ENCODE measurements at places on chromosomes 5 and 9. TPM values are rescaled to one million over a fixed set of nuclear protein-coding genes. Genes with fewer than 3 reads are reported as not detected.
A peak's percentile ranks its signal among the peaks of the same experiment; 100 is the strongest.

DNA sequence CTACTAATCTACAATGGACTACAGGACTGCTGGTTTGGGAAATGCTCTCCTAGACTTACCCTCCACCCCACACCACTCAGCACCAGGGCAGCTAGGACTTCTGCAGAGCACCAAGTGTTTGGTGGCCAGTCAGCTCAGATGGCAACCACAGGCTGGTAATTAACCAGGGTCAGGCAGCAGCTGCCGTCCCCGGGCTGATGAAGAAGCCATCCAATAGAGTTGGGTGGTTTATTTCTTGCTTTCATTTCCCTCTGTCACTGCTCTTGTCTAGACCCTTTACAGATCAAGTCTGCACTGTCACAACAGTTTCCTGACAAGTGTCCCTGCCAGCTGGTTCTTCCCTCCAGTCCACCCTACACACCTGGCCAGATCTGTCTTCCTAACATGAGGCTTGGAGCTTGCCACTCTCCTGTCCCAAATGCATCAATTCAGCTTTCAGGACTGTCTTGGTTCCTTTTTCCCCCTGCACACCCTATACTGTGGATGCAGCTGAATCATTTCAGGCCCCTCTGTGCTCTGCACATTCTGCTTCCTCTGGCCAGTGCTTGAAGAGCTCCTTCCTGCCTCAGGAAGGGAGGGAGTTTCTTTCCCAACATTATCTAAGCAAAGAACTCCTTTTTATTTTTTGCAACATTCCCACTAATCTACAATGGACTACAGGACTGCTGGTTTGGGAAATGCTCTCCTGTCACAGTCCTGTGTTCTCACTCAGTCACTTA lies 30.2 kb upstream of the HSPA9 start:
- peaks cover 6% of the 10 kb centered on the region for H3K4me1 ChIP-seq
- no peak overlapping the region for H3K27ac ChIP-seq
- H3K36me3 ChIP-seq = no peaks in the 10 kb centered on the region

DNA sequence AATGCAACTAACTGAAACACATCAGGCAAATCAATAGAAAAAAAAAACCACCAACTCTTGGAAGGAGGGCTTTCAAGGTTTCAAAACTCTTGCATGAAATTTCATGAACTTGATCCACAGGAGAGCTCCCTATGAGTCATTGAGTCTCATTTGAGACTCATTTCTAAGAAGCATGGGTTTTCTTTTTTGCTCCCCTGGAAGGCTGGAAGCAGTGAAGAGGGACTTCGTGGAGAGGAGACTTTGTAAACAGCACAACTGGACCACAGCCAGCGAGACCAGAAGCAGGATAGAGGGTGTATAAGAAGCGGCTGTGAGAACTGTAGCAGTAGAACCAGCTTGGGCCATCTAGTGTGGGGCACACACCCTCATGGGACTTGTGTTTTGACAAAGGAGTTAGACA lies 41.2 kb upstream of the RAPGEF1 start:
- H3K4me1 ChIP-seq = no peaks in the 10 kb centered on the region
- H3K27me3 ChIP-seq = no peaks in the 10 kb centered on the region
- H3K4me3 ChIP-seq = no peak overlapping the region
- H3K36me3 ChIP-seq = no peaks in the 10 kb centered on the region

DNA sequence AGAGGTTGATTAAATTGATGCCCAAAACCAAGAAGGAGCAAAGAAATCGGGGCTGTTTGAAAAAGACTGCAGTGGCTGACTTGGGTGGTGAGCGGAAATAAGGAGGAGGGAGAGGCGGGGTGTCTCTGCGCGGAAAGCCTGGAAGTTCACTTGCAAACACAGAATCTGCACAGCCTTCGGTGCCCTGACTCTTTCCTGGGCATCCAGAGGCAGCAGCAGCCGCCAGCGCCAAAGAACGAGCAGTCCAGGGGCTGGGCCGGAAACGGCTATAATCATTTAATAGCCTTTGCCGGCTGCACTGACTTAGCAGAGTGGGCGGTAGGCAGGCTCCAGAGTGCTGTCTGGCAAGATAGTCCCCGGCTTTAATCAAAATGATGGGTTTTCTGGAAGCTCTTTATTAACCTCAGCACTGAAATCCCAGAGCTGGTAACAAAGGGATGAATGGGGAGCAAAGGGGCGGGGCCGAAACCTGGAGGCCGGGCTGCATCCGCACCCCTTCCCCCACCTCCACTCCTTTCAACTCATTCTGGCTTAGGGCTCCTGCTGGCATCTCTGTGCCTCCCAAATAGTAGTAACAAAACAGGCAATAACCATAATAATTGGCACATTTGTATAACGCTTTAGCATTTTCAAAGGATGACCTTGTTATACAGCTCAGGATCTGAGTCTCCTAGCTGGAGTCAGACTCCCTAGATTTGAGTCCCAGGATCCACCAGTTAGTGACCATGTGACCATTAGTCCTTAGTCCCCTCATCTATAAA lies 35.7 kb downstream of the PCDHAC2 start:
- H3K27me3 ChIP-seq = no peaks in the 10 kb centered on the region
- DNase-seq = no peak
- no peaks in the 10 kb centered on the region for H3K36me3 ChIP-seq
- H3K4me1 ChIP-seq = no peaks in the 10 kb centered on the region
- H3K4me3 ChIP-seq = no peak overlapping the region

DNA sequence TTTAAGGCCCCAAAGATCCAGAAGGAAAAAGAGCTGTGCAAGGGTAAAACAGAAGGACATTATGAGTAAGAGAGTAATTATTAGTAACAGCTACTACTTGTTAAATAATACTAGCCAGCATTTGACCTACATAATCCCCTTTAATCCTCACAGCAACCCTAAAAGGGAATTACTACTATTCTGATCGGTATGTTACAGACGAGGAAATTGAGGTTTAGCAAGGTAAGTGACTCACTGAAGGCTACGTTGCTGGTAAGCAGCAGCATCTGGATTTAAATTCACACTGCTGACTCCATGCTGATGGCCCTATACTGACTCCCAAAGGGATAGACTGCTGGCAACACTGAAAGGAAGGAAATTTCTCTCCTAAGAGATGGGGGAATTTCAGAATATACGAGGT lies 3.7 kb upstream of the FSD1L start:
- no peaks in the 10 kb centered on the region for H3K4me1 ChIP-seq
- no peak overlapping the region for H3K27ac ChIP-seq
- H3K27me3 ChIP-seq = no peaks in the 10 kb centered on the region
- no peak for DNase-seq

DNA sequence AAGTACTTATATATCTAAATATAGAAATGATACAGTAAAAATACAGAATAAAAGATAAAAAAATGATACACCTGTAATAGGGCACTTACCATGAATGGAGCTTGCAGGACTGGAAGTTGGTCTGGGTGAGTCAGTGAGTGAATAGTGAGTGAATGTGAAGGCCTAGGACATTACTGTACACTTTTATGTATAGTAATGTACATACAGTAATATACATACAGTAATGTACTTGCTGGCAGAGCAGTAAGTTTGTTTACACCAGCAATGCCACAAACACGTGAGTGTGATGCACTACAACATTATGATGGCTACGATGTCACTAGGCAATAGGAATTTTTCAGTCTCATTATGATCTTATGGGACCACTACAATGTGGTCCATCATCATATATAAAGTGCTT lies 34.2 kb downstream of the SUSD1 start:
- H3K27me3 ChIP-seq = no peaks in the 10 kb centered on the region
- H3K36me3 ChIP-seq = no peaks in the 10 kb centered on the region
- no peak overlapping the region for H3K4me3 ChIP-seq

DNA sequence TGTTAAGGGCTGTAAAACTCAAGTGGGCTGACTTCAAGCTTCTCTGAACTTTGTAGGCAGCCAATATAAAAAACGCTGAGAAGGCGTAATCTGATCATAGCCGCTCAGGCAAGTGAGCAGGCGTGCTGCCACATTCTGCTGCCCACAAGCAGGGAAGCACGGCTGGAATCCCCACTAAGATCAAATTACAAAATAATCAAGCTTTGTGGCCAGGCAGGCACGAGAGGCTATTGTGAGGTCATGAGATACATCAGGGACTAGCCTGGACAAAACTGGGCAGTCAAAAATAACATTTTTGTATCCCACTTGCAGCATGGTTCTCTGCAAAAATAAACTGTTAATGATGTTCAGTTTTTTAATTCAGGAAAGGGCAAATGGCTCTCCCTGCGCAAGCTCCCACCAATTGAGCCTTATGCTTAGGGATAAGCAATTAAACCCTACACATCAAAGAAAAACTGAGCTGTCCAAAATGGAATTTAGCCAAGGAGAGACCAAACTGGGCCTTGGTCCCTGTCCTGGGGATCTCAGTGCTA lies 64.0 kb downstream of the POU5F2 start:
- no peak overlapping the region for H3K4me3 ChIP-seq
- no peak for DNase-seq
- peaks cover 16% of the 10 kb centered on the region for H3K4me1 ChIP-seq
- no peaks in the 10 kb centered on the region for H3K36me3 ChIP-seq

- no peaks in the 10 kb centered on the region for H3K27me3 ChIP-seq
- H3K4me1 ChIP-seq = peaks cover 49% of the 10 kb centered on the region
- no peak overlapping the region for H3K4me3 ChIP-seq
- H3K27ac ChIP-seq = peak overlapping the region; percentile 70
- H3K36me3 ChIP-seq = no peaks in the 10 kb centered on the region
Measured at GRCh38 chr5:134507452-134507851, 18.0 kb upstream of the JADE2 start.

DNA sequence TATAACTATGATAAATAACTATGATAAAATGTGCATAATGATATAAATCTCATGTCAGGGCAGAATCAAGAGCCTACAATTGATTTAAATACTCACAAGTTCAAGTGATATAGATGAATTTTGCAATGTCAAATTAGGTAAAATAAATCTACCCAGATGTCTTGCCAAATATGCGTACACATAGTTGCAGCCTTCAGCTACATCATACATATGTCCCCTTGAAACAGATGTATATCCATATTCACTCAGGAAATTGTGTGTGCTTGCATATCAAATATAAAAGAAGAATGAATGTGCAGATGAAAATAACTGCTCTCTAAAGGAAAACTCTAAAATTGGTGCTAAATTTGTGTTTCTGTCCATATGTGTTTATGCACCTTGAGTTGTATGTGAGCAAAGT lies 130.7 kb downstream of the CDH12 start:
- no peak overlapping the region for H3K27ac ChIP-seq
- no peaks in the 10 kb centered on the region for H3K36me3 ChIP-seq
- no peaks in the 10 kb centered on the region for H3K27me3 ChIP-seq
- H3K4me1 ChIP-seq = no peaks in the 10 kb centered on the region

- no peaks in the 10 kb centered on the region for H3K27me3 ChIP-seq
- H3K36me3 ChIP-seq = no peaks in the 10 kb centered on the region
- no peaks in the 10 kb centered on the region for H3K4me1 ChIP-seq
- no peak overlapping the region for H3K4me3 ChIP-seq
- no peak overlapping the region for H3K27ac ChIP-seq
- no peak for DNase-seq
Measured at GRCh38 chr9:37745970-37746369, 7.6 kb upstream of the TRMT10B start.

GRCh38 chr5:58760222-58760621 lies 177.3 kb downstream of the RAB3C start:
- H3K27ac ChIP-seq = peak overlapping the region; percentile 56
- no peaks in the 10 kb centered on the region for H3K27me3 ChIP-seq
- DNase-seq = no peak
- H3K4me3 ChIP-seq = no peak overlapping the region

GRCh38 chr9:81292056-81292805 lies 397.1 kb downstream of the TLE1 start:
- H3K4me1 ChIP-seq = no peaks in the 10 kb centered on the region
- no peak overlapping the region for H3K27ac ChIP-seq
- no peak overlapping the region for H3K4me3 ChIP-seq
- DNase-seq = no peak
- no peaks in the 10 kb centered on the region for H3K27me3 ChIP-seq
- no peaks in the 10 kb centered on the region for H3K36me3 ChIP-seq

- H3K27ac ChIP-seq = peak overlapping the region; percentile 1
- no peaks in the 10 kb centered on the region for H3K27me3 ChIP-seq
- H3K4me3 ChIP-seq = no peak overlapping the region
- no peak for DNase-seq
- H3K36me3 ChIP-seq = no peaks in the 10 kb centered on the region
- H3K4me1 ChIP-seq = peaks cover 19% of the 10 kb centered on the region
Measured at GRCh38 chr5:177271113-177271512, 32.4 kb downstream of the RAB24 start.

- H3K27me3 ChIP-seq = no peaks in the 10 kb centered on the region
- no peak overlapping the region for H3K4me3 ChIP-seq
- no peaks in the 10 kb centered on the region for H3K4me1 ChIP-seq
- no peak for DNase-seq
Measured at GRCh38 chr9:131146186-131146585, 20.8 kb downstream of the NUP214 start.

DNA sequence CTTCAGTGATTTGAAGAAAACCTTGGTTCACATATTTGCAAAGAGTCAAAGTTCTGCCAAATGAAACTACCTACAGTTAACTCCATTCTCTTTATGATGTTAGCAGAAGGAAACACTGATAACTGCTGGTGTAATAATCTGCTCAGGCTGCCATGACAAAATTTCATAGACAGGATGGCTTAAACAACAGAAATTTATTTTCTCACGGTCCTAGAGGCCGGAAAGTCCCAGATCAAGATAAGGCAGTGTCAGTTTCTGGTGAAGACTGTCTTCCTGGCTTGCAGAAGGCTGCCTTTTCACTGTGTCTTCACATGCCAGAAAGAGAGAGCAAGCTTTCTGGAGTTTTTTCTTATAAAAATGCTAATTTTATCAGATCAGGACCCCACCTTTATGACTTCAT lies 102.4 kb upstream of the PARP8 start:
- H3K36me3 ChIP-seq = no peaks in the 10 kb centered on the region
- H3K27ac ChIP-seq = no peak overlapping the region
- no peaks in the 10 kb centered on the region for H3K4me1 ChIP-seq
- H3K27me3 ChIP-seq = no peaks in the 10 kb centered on the region
- H3K4me3 ChIP-seq = no peak overlapping the region

GRCh38 chr5:39195198-39195826 lies 24.1 kb downstream of the FYB1 start:
- no peaks in the 10 kb centered on the region for H3K27me3 ChIP-seq
- H3K36me3 ChIP-seq = no peaks in the 10 kb centered on the region
- H3K27ac ChIP-seq = no peak overlapping the region
- DNase-seq = no peak
- H3K4me1 ChIP-seq = peaks cover 3% of the 10 kb centered on the region
- H3K4me3 ChIP-seq = no peak overlapping the region

DNA sequence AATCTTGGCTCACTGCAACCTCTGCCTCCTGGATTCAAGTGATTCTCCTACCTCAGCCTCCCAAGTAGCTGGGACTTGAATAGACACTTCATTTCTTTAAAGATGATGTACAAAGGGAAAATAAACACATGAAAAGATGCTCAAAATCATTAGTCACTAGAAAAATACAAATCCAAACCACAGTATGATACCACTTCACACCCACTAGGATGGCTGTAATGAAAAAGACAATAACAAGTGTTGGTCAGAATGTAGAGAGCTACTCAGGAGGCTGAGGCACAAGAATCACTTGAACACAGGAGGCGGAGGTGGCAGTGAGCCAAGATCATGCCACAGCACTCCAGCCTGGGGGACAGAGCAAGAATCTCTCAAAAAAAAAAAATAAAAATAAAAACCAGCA lies 13.0 kb downstream of the F2RL2 start:
- no peak for DNase-seq
- no peaks in the 10 kb centered on the region for H3K36me3 ChIP-seq
- no peaks in the 10 kb centered on the region for H3K27me3 ChIP-seq
- no peak overlapping the region for H3K27ac ChIP-seq
- no peak overlapping the region for H3K4me3 ChIP-seq

Gene BRINP1
- 0.19 TPM for polyA plus RNA-seq

Gene SHISAL2B
- polyA plus RNA-seq = 69.8 TPM

Gene SREK1IP1
- 9.8 TPM for polyA plus RNA-seq

Gene SLC23A1
- polyA plus RNA-seq = 1.7 TPM

Gene GABRP
- 0.07 TPM for polyA plus RNA-seq

Gene IL7R
- polyA plus RNA-seq = 0.52 TPM

Gene REEP5
- polyA plus RNA-seq = 33.0 TPM

Gene INSYN2B
- polyA plus RNA-seq = 0.02 TPM

Gene GDF9
- 1.1 TPM for polyA plus RNA-seq

Data from pancreas (tissue), 10 donors.